ENCODE measurements at places on chromosomes 2 and 18.

DNA sequence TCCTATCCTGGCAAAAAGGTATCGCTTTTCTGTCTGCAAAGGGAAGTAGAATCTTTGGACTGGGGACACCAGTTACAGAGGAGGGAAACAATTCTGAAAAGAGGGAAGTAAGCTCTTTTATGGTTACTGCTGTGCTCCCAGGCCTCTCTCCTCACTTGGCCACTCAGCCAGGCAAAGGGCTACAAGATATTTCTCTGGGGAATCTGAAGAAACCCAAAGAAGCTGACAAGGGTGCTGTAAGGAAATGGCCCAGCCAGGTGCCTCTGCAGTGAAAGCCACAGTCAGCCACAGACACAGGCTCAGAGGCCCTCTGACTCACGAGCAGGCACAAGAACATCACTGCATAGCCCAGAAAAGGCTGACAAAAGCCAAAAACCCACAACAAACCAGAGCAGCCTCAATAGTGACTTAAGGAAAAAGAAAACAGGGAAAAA lies 5.8 kb downstream of the HDLBP start:
- DNase-seq, result peak; percentile 33

- DNase-seq, result no peak
These were observed 185.2 kb downstream of the ALPK2 start for GRCh38 chr18:58443671-58444070.

DNA sequence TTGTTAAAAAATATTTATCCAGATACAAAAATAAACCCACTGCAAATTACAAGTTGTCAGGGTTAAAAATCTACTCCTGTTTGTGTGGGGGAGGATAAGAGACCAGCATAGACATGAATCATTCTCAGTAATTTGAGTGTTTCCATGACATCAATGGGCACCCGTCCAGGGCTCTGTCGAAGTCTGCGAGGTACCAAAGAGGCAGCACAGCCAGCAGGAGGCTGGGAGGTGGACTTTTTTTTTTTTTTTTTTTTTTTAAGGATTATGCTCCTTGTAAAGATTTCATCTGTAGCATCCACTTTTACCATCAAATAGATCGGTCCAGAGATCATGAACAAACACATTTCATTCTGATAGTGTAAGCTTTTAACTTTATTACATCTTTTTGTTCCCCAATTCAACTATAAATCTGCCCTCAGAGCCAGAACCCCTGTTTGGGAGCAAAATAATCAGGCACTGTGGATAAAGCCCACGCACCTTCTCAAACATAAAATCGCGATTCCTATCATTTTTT lies 182.0 kb downstream of the TCF4 start:
- no peak for DNase-seq

DNA sequence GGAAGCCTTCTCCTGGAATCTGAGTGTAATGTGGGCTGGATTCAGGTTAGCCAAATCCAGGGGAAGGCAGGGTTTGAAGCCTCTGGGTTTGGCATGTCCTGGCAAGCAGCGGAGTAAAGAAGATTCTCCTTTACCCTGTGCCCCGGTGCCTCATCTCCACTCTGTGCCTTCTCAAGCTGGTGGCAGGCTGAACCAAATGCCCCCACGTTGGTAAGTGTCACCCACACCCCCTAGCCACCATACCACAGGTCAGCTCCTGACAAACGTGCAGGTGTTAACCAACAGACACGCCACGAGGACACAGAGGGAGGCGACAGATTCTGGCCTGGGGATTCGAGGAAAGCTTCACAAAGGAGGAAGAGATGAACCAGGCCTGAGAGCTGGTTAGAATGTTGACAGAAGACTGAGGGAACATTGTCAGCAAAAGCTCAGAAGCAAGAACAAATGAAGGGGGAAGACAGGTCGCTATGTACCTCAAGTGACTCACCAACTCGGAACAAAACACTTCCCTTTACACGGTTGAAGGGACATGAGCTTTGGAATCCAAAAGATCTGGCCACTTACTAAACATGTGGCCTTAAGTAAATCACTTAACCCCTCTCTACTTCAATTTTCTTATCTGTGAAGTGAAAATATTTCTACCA lies 85.2 kb upstream of the LCLAT1 start:
- no peak for DNase-seq

All from GM12892 (cell line).